Breast epithelium (tissue), 4 donors: ENCODE measurements at places on chromosomes 12 and 14. TPM values are rescaled to one million over a fixed set of nuclear protein-coding genes. Genes with fewer than 3 reads are reported as not detected.

Gene PTCSC3
- total RNA-seq: not detected

Gene GPRC5A
- total RNA-seq: 21.6 TPM

Gene GARIN6
- total RNA-seq: not detected

Gene FAM222A
- total RNA-seq: 1.3 TPM

Gene KRT78
- total RNA-seq: not detected

Gene STXBP6
- 5.3 TPM for total RNA-seq

Gene PLEK2
- total RNA-seq: 3.4 TPM

Gene NFE2
- 0.15 TPM for total RNA-seq

Gene STK38L
- 29.4 TPM for total RNA-seq

Gene PARPBP
- 3.9 TPM for total RNA-seq
